ENCODE measurements at places on chromosomes 6 and 20.

DNA sequence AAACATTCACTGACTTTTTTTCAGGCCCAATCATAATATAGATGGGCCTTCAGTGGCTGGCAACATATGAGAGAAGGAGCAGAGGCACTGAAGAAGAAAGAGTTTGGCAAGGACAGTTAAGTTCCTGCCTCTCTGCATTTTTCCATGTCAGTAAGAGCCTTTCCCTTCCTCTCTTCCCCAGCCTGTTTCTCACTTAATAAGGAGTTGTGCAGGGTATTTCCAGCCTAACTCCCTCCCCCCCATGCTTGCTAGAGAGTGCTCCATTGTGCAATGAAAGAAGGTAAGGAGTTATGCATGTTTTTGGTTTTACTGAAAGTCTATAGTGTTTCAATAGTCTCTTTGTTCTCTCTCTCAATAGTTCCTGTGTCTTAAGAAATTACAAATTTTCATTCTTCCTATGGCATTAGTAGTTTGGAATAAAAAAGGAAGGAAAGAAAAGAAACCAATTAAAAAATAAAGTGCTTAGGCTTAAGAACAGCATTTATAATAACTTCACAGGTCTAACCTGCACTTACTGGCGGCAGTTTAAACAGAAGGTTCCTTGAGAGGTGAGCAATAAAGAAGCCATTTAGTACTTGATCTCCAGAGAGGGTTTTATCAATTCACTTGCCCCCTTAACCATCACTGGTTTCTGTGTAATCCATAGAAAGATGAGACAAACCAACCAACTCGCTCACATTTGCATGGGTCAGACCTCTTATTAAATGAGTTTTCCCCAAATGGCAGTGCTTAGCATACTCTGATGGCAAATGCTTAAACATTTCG is 251.1 kb downstream of the PTPRT start:
- no peak for DNase-seq

DNA sequence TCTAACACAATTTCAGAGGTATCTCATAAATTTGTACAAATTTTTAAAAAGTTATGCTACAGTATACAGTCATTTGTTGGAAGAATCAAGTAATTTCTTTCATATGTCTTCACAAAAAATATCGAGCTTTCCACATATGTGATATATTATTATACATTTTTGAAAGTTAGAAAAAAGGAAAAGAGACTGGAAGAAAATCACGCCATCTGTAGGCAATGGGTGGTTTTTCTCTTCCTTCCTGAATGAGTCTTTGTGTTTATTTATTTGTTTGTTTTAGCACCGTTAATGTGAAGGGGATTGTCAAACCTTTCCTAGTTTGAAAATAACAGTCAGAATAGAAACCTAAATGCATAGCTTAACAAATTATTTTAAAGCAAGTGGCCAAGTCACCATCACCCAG is 130.6 kb downstream of the SYNDIG1 start:
- DNase-seq: no peak

DNA sequence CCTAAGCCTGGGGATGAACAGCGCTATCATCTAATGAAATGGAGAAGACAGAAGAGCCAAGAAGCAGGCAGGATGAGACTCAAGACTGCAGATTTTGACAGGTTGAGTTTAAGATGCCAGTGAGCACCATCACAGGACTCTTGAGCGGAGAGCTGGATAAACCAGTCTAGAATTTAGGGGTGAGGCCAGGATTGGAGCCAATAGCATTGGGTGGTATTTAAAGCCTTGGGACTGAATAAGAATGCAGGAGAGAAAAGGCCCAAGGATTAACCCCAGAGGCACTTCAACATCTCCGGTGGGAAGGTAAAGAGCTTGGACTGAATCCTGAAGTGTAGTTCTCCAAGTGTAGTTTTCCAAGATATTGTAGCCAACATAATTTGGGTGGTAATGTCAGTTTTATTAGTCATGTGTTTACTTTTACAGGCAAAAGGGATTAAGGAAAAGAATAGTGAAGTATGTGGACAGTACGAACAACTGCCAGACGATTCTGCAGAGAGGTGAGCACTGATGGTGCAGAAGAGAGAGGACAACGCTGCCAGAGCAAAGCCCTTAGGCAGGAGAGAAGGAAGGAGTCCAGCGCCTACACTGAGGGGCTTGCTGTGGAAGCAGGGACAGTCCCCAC is 85.2 kb downstream of the DTNBP1 start:
- no peak for DNase-seq

DNA sequence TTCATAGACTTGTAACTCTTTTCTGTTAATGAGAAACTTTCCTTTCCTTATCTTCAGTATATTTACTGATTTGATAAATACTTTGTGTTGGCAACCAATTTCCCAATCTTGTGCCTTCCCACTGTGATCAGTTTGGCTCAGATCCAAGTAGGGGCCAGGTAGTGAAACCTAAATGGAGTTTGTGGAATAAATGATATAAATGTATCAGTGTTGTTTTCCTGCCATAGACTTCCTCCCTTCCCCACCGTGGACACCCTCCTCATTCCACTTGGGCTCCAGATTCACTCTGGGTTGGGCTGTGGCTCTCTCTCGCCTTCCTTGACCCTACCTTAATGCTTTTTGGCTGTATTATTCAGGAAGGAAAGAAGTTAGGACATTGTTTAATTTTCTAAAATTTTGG is 1.3 kb downstream of the ZKSCAN3 start:
- DNase-seq: no peak

DNA sequence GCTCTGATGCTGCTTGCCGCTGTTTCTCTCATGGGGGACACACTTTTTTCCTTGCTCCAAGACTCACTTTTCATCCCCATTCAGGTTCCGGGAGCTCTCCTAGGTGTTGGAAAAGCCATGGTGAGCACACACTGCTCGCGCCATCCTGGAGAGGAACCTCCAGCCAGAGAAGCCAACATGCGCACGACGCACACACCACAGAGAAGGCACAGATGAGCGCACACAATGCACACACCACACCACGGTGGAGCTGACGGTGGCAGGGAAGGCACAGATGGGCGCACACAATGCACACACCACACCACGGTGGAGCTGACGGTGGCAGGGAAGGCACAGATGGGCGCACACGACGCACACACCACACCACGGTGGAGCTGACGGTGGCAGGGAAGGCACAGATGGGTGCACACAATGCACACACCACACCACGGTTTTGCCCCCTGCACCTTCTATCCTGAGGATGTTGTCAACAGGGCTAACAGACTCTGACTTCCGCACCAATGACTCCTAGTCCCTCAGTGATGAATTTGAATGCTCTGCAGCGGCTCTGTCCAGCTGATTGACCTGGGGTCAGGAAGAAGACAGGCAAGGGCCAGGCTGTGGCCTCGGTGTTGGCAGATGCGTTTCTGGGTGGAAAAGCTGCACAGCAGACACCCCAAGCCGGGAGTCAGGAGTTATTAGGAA is 154.7 kb downstream of the ERMARD start:
- no peak for DNase-seq

- DNase-seq: no peak
These were observed 15.2 kb upstream of the SSR1 start for GRCh38 chr6:7328243-7328642.

GRCh38 chr20:2133318-2134183 is 31.9 kb downstream of the STK35 start:
- no peak for DNase-seq

DNA sequence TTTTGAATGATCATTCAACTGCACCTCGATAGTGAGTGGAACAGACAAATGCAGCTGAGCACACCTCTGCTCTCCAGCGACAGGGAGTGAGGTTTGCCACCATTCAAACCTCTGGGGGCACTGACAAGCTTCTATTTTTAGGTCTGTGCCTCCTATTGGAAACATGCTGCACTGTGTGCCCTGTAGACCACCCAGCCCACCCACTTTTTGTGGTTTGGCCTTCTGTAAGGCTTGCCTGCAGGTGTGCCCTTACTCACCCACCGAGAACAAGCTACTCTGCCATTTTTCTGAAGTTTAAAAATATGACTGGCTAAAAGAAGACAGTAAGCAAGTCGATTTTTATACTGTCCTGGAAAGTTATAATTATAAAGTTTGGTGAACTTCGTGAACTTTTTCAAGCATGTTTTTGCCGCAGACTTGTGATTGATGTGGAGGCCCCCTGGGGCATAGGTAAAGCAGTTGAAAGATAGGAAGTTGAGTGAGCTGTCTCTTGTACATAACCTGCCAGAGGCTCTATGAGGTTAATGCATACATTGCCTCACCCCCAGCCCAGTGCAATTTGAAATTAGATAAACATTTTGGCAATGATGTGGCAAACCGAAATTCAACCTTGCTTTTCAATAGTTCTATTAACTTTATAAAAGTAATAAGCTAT is 53.8 kb downstream of the ADGRG6 start:
- no peak for DNase-seq

DNA sequence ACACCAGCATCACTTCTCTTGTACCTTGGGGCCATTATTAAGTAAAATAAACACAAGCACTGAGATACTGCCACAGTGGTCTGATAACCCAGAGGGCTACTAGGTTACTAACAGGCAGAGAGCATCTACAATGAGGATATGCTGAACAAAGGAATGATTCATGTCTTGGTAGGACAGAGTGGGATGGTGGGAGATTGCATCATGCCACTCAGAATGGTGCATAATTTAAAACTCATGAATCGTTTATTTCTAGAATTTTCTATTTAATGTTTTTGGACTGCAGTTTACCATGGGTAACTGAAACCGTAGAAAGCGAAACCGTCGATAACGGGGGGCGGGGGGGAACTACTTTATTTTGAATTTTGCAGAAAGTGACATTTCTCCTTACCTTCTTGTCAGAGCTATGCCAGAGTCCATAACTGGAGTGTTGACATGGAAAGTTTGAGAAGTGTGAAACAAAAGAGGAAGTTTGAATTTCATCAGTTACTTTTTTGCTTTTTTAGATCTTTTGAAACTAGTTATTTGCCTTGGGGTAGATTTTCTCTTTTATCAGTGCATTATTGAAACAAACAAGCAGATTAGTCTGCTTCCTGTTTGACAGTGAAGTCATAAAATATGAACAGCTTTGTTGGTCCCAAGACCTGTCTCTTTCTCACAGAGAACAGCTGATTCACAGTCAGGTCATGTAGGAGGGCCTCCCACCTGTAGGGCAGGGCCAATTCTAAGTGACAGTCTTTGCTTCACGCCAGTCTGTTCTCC is 124.9 kb downstream of the KLHL32 start:
- DNase-seq: no peak

DNA sequence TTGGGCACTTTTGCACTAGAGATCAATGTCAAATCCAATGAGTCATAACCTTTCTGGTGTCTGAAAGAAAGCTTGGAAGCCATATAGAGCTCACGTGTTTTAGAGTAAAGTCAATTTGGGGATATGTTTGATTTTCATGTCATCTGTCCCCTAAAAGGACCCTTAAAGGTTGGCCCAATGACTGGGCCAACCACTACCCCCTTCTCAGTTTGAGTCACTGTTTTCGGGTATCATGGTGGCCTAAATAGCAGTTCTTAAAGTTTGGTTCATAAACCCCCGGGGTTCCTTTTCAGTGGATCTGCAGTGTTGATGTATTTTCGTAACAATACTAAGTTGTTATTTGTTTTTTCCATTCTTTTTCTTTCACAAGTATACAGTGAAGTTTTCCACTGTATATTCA is 327.6 kb downstream of the PRL start:
- DNase-seq: no peak

DNA sequence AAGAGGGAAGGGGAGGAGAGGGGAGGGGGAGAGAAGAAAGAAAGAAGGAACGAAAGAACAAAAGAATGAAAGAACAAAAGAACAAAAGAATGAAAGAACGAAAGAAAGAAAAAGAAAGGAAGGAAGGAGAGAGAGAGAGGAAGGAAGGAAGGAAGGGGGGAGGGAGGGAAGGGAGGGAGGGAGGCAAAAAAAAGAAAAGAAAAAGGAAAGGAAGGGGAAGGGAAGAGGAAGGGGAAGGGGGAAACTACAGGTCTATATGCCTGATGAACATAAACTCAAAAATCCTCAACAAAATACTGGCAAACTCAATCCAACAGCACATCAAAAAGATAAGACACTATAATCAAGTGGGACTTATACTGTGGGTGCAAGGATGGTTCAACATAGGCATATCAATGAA is 13.7 kb upstream of the LGSN start:
- DNase-seq: no peak

DNA sequence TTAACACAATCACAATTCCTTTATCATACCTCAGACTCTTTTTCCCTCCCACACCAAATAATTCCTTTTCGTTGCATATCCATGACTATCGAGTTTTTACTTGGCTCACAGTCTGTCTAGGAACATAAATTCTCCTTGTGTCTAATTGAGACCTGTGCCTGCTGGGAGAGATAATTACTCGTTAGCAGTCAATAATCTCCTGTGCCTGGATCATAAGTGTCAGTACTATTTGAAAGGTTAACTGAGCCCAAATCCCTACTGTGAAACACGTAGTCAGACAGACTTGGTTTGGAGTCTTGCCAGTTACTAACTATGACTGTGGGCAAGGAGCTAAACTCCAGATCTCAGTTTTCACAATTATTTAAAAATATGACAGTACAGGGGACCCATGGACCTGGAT is 5.7 kb upstream of the CTNNBL1 start:
- DNase-seq: no peak

DNA sequence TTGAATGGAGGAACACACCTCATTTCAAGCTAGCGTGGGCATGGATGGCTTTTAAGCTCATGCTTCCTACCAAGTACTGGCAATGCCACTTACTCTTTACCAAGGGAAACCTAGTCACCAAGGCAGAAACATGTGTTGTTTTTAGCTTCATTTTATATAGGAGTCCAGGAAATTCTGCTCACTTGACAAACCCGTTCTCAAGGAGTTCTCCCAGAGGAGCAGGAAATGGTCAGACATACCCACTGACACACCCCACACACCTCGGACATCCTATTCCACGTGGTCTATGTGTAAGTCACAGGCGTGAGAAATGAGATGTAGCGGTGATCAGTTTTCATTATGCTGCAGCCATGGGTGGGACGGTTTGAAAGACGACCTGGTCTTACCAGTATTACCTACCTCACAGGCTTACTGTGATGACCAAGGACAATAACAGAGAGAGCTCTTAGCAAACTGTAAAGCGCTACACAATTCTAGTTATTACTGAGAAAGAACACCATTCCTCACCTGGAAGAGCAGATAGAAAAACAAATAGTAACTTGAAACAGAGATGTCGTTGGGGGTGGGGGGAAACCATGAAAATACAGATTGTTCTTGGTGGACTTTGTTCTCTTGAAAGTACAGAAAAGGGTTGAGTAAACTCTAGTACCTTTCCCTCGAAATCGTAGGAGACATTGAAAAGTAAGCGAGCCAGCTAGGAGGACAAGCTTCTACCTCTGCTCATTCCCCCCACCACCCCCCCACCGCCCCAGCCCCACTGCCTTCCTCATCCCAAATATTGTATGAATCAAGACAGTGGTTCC is 1.7 kb downstream of the CNKSR3 start:
- no peak for DNase-seq
